Activated T-cell treated with anti-CD3 and anti-CD28 coated beads, Interleukin-2, amount 50 U/mL, for 48 hours (primary cell): ENCODE measurements at places on chromosomes 16 and 17.

DNA sequence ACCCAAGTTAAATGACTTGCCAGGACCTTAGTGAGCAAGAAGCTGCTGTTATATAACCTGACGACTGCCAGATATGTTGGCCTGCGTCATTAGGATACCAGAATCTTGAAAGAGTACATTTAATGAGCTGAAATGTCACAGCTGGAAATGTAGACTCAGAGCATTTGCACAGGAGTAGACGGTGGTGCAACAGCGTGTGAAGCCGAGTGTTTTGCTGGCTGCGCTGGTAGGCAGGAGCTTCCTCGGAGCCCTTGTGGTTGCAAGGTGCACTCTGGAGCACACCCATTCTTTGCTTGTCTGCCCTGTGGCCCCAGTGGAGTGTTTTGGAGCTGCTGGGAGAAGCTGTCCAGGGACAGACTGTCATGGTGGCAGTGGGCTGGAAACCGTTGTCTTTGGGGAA lies 79.3 kb downstream of the BANP start:
- DNase-seq: no peak

DNA sequence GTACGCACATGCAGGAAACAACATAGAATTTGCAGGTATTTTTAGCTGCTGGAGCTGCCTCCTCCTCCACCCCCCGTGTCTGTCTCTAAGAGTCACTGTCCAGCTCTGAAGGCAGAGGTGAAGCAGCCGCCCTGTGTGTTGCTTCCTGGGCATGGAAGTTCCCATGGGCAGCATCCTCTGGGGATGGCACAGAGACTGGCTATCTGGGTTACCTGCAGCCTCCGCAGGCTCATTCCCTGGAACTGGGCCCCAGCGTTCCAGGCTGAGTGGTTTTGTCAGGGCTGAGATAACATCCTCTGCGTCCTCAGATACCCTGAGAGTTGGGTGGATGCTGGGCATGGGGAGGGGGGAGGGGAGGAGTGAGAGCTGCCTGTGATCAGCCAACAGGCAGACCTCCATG lies 41.5 kb upstream of the MRTFB start:
- DNase-seq: no peak

DNA sequence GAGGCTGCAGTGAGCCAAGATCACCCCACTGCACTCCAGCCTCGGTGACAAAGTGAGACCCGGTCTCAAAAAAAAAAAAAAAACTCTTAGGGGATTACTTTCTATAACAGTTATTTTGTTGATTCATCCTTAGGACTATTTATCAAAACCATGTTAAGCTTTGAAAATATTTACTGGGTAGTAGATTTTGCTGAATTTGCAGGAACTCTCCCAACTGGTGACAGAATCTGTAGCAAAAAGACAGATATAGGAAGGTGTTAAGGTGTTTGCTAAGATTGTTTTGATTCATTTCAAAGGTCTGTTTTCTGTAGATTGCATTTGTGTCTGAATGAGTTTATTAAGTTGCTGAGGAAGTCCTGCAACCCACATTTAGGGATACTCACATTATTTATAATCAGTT lies 192.6 kb downstream of the PRKCA start:
- no peak for DNase-seq

DNA sequence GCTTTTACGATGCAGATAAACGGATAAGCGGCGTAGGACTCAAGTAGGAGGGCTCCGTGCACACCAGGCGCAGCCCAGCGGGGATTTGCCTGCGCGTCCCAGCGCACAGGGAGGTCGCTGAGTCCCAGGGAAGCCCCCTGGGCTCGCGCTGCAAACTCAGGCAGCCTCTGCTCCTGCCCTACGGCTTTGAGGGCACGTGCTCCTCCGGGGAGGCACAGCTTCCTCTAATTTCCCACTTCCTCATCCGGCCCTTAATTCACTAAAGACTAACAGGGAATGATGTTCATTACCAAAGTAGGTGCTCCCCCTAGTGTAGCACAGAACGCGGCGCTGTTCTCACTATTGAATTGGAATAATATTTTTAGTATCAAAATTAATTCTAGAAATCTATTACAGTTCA lies 825.4 kb downstream of the KCNJ18 start:
- DNase-seq: no peak

- DNase-seq: no peak
These were observed 340.7 kb downstream of the SLC39A11 start for GRCh38 chr17:72751746-72752145.

DNA sequence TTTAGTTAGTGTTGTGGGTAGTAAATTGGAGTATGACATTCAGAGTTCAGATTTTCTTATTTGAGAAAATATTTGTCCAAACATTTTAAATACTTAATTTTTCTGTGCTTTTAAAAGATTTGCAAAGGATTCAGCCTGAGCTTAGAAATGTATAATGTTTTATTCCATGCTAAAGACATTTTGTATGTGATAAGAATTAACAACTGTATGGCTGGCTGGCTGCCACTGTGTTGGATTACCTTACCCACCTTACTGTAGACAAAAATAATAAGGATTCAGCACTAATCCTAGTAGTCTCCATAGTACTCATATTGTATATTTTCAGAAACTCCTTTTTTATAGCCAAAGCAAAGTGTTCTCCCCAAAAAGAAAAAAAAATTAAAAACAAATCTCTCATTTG lies 74.8 kb downstream of the TANC2 start:
- no peak for DNase-seq

DNA sequence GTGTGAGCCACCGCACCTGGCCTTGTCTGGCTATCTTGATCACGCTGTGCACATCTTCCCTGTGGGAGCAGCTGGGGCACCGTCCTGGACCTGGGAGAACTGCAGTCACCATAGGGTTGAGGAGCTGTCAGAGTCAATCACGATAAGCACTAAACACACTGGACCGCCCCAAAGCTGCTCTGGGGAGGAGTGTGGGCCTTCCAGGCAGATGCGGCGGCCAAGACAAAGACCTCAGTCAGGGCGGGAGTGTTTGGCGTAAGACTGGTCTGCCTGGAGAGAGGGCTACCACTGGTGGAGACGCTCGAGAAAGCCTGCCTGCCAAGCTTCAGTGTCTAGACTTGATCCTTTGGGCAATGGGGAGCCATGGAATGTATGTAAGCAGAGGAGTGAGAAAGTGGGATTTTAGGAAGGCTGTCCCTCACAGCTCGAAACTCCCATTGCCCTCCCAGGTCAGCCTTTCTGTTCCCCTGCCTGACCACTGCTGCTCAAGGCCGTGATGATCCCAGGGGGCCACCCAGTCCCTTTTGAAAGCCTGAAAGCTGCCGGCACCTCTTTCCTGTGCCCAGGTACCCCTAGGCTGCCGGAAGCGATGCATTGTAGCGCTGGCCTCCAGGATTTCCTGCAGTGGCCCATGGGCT lies 29.3 kb upstream of the CIBAR2 start:
- DNase-seq: no peak

DNA sequence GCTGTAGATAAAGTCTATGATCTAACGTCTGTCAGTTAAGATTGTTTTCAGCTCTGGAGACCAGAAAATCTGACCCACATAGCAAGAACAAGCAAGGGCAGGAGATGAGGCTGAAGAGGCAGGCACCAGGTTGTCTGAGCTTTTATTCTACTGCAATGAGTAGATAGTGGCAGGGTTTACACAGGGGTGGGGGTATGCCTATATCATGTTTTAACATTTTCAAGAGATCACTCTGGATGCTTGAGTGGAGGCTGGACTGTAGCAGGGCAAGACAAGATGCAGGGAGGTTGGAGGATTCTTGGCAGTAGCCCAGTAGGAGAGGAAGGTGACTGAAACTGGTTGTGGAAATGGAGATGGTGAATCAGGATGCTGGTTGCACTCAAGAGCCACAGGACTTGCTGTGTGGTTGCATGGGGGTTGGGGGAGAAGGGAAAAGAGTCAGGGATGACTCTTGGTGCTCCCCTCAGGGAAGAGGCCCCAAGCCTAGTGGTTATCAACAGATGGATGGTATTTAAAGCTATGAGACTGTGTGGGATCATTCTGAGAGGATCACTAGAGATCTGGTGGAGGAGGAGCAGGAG lies 143.1 kb upstream of the KCNJ18 start:
- DNase-seq: peak; percentile 54

DNA sequence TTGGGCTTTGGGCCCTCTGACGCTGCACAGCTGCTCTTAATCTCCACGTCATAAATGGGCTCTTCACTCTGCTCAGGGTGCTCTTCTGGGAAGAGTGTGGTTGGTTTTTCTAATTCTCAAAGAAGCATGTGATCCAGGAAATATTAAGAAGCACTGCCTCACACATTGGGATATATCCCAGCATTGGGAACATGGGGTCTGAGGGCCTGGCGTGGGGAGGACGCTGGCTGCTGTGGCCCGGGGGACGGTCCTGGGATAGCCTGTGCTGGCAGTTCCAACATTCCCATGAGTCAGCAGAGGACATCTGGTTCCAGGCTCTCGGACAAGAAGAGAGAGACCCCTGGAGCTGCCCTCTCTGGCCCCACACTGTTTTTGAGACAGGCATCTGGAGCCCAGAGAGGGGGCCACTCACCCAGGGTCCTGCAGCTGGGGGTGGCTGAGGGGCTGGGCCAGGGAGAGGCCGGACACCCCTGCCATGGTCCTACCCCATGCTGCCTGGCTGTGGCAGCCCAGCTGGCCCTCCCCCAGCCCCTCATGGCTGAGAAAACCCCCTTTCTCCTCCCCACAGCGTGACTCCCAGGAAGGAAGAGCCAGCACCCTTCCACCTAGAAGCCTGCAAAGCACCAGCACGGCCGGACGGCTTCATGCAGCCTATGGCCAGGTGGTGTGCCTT lies 58.8 kb downstream of the NT5M start:
- DNase-seq: no peak

- peak; percentile 10 for DNase-seq
These were observed 20.2 kb upstream of the RBFOX3 start for GRCh38 chr17:79630821-79631639.

- no peak for DNase-seq
These were observed 116.6 kb downstream of the SHISA9 start for GRCh38 chr16:13018026-13018425.

- peak; percentile 86 for DNase-seq
These were observed 6.6 kb downstream of the KCNAB3 start for GRCh38 chr17:7922845-7923628.

GRCh38 chr16:88385112-88385594 lies 2.4 kb downstream of the ZNF469 start:
- no peak for DNase-seq

- no peak for DNase-seq
These were observed 237.3 kb upstream of the WSCD1 start for GRCh38 chr17:5832886-5833285.

GRCh38 chr17:18975597-18975996 lies 23.6 kb downstream of the SLC5A10 start:
- no peak for DNase-seq

GRCh38 chr16:56931271-56931891 lies 561 bp upstream of the HERPUD1 start:
- no peak for DNase-seq

GRCh38 chr16:17519101-17519955 lies 48.6 kb upstream of the XYLT1 start:
- no peak for DNase-seq

- DNase-seq: no peak
These were observed 4.8 kb downstream of the SLC7A5 start for GRCh38 chr16:87864331-87864989.

- DNase-seq: no peak
These were observed 7.7 kb downstream of the TNS4 start for GRCh38 chr17:40493697-40494096.

DNA sequence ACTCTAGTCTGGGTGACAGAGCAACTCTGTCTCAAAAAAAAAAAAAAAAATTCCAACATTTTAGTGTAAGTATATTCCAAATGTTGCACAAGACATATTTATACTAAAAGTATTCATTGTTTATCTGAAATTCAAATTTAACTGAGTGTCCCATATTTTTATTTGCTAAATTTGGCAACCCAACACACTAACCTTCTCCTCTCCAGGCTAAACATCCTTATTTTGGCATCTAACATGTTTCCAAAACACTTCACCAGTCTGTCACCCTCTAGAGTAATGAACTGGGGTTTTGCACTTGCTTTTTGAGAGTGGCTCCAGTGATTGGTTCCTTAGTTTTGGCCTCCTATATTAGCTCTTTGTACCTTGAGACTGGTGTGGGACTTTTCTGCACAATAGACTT lies 243.4 kb upstream of the SALL1 start:
- DNase-seq: no peak
